NCI-H1092 (cell line): ENCODE measurements at places on chromosomes 12 and 14.
A peak's percentile ranks its signal among the peaks of the same experiment; 100 is the strongest.

- no peak for DNase-seq
These were observed 62.5 kb upstream of the DUSP6 start for GRCh38 chr12:89414851-89415250.

DNA sequence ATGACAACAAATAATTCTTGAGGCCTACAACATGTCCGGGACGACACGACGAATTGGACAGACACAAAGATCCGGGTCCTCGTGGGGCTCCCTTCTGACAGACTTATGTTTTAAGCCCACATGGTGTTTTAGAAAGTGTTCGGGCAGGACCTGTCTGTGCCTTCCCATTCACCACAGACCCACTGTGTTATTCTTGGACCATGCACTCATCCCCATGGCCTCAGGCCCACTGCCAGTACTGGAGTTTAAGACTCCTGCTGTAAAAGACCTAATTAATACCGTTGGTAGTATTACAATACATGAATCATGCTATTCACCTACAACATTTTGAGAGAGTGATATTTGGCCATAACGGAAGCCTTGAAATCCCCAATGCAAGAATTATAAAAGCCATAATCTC lies 20.0 kb downstream of the SLC15A4 start:
- DNase-seq = no peak

DNA sequence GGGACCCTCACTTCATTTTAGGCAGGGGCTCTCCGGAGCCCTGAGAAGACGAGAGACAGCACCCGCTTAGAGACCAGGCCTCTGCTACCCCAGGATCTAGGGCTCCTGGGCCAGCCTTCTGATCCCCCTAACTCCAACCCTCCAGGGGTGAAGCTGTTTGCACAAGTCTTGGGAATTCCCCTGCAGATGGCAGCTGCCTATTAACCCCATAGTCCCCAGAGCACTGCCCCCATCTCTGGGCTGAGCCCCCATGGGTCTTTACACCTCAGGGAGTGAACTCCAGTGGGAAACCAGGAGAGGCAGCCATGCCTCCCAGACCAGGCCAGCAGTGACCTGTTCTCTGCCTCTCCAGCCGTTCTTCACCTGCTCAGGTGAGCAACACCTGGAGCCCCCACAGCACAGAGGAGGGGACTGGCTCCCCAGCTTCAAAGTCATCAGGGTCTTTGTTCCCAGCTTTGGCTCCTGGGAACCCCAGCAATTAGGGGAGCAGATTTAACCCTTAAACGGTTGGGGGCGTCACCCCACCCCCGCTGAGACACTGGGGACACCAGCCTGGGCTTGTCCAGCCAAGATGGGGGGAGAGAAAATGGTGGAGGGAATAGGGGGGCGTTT lies 2.3 kb downstream of the WNT10B start:
- DNase-seq = no peak

DNA sequence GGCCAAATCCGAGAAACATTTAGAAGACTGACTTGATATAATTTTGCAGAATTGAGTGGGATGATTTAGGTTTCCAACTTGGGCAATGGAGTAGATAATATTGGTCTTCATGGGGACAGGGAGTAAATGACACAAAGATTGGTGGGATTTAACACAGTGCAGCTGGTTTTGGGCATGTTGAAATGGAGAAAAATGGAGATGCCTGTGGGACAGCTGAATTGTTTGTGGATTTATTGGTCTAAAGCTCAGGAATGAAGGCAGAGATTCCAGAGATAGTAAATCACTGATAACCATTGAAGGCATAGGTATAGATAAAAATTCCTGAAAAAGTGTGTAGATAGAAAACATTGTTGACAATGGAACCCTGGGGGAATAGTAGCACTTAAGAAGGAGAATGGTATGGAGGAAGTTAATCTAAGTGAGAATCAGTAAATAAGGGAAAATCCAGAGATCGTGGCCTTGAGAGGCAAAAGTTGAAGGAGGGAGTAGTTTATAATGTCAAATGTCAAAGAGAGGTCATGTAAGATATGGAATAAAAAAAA lies 120.9 kb upstream of the ATP2B1 start:
- no peak for DNase-seq

- DNase-seq = no peak
These were observed 8.6 kb downstream of the SLC25A29 start for GRCh38 chr14:100297320-100298300.

GRCh38 chr12:31324845-31325523 lies 966 bp downstream of the SINHCAF start:
- DNase-seq = peak; percentile 19
